ENCODE measurements at places on chromosomes 5 and 9.

GRCh38 chr9:108671794-108672193 lies 184.0 kb downstream of the ACTL7B start:
- no peak for DNase-seq

GRCh38 chr9:88791105-88791805 lies 200.0 kb upstream of the S1PR3 start:
- DNase-seq: no peak

GRCh38 chr9:131121346-131121745 lies 4.0 kb upstream of the NUP214 start:
- DNase-seq: no peak

- DNase-seq: no peak
Observed at GRCh38 chr9:127981559-127982121, 851 bp upstream of the EEIG1 start.

DNA sequence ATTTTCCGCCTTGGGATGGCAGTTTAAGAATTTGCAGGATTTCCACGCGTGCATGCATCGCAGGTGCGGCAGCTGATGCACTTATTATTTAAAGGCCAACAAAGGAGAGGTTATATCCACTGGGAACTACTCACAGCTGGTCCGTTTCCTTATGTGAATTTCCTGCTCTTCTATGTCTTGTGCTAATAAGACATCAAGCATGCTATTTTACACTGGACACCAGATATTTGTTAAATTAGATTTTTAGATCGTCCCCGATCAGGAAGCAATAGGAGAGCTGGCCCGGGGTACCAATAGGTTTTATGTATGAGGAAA lies 476 bp upstream of the DTWD2 start:
- DNase-seq: no peak

GRCh38 chr5:1911773-1912235 lies 29.1 kb upstream of the IRX4 start:
- no peak for DNase-seq
